ENCODE measurements at places on chromosomes 4 and X. TPM values are rescaled to one million over a fixed set of nuclear protein-coding genes. Genes with fewer than 3 reads are reported as not detected.

RRH gene
- total RNA-seq = 0.10 TPM

BMP3 gene
- not detected for total RNA-seq

HSFX2 gene
- total RNA-seq = 0.24 TPM

SLAIN2 gene
- 19.9 TPM for total RNA-seq

TEX13C gene
- not detected for total RNA-seq
